ENCODE measurements at places on chromosomes 5 and 9. TPM values are rescaled to one million over a fixed set of nuclear protein-coding genes. Genes with fewer than 3 reads are reported as not detected.

The SERF1A gene
- 0.85 TPM for total RNA-seq

The ABO gene
- 2.7 TPM for total RNA-seq

The ALG2 gene
- 12.9 TPM for total RNA-seq

The TXNDC8 gene
- not detected for total RNA-seq

The ASPN gene
- total RNA-seq, result 17.1 TPM

The FAM78A gene
- total RNA-seq, result 21.0 TPM

DNA sequence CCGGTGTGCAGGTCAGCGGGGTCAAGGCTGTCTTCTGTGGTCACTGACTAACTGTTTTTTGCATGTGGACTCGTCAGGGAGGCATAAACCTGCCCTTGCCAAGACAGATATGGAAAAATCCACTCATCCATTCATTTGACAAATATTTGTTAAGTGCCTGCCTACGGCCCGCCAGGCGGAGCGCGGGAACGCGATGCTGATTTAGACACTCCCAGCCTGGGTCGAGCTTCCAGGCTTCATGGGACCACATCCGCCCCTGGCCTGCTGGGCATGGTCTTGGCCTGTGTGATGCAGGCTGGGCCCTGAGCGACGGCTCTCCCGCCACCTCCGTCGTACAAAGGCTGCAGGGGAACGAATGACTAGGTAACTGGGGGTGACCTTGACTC lies 18.1 kb downstream of the MYMK start:
- no peak for DNase-seq

GRCh38 chr5:139734539-139734916 lies 61.1 kb upstream of the PSD2 start:
- no peak for DNase-seq

GRCh38 chr9:99778308-99778707 lies 43.4 kb upstream of the NR4A3 start:
- no peak for DNase-seq

- DNase-seq, result no peak
Observed at GRCh38 chr9:98504298-98505282, 204.1 kb downstream of the GABBR2 start.

- no peak for DNase-seq
Observed at GRCh38 chr5:65020492-65020891, 251.8 kb downstream of the CWC27 start.

- DNase-seq, result no peak
Observed at GRCh38 chr5:137054792-137055191, 444.3 kb downstream of the SPOCK1 start.

GRCh38 chr5:169649486-169649885 lies 12.4 kb downstream of the DOCK2 start:
- DNase-seq, result no peak

- DNase-seq, result no peak
Observed at GRCh38 chr9:27336126-27336525, 39.2 kb upstream of the EQTN start.

DNA sequence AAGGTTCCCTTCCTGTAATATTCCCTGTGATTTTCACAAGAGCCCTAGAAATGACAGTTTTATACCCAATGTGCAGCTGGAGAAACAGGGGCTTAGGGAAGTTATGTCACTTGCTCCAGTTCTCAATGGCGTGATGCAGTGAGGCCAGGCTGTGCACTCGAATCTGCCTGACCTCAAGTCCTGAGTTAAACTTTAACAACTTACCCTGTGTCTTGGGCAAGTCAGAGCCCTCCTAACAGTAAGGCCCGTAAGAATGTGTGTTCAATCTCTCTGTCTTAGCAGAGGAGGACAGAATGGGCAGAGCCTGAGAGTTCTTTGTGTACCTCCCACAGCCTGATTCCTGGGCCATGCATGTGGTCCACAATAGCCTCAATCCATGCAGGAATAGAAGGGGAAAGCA lies 181.1 kb downstream of the TRIM32 start:
- no peak for DNase-seq

- no peak for DNase-seq
Observed at GRCh38 chr9:112433499-112434392, 52.9 kb upstream of the KIAA1958 start.

DNA sequence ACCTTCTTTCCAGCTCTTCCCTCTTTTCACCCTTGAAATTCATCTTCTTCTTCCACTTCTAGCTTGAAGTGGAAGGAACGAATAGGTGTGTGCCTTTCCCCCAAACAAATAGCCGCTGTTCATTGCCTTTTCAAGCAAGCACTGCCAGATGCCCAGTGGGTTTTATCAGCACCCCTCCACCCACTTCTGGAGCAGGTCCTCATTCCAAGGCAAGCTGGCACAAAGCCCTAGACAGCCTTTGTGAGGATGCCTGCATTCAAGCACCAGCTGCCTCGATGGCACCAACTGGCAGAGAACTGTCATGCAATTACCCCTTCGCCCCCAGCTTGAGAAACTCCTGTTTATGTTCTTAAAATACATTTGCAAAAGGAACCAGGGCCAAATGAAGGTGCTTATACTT lies 36.5 kb downstream of the SERINC5 start:
- DNase-seq, result no peak

GRCh38 chr9:78121488-78121887 lies 89.9 kb upstream of the GNAQ start:
- peak; percentile 57 for DNase-seq

DNA sequence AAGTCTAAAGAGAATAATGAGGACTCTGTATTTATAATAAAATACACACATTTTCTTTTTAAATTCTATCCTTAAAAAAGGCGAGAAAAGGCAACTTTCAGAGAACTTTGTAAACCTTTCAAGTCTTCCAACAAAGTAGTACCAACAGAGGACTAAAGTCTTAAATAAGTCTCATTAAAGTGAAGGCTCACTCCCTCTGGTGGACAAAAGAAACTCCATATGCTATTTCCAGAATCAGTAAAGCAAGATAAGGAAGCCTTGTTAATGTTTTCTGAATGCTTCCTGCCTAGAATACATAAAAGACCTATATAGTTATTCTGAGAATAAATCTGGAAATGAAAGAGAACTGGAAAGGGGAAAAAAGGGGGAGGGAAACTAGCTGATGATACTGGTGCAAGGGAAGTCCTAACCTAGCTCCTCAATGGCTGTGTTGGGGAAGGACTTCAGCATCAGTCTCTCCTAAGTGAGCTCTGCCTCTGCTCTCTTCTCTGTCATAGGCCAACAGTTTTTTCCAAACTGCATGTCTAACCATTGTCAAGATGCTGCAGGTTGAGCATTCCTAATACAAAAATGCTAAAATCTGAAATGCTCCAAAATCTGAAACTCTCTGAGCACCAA lies 7.2 kb downstream of the HMGCS1 start:
- DNase-seq, result no peak

DNA sequence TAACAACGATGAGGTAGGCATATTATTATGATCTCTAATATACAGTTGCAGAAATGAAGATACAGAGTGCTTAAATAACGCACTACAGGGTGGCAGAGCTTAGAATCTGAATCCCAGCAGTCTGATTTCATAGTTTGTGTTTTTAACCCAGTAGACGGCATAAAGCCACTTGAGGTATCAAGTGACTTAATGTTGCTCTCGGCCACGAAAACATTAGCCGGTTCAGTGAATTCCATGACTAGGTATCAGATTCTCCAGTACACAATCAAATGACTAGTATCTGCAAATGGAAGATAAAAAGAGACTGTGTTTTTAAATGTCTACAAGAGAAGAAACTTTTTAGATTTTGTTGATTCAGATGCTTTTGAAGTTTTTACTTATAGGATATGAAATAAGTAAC lies 24.8 kb downstream of the SMC2 start:
- no peak for DNase-seq
